HFFc6 (cell line): ENCODE measurements at places on chromosomes 16 and 17. TPM values are rescaled to one million over a fixed set of nuclear protein-coding genes. Genes with fewer than 3 reads are reported as not detected.

DNA sequence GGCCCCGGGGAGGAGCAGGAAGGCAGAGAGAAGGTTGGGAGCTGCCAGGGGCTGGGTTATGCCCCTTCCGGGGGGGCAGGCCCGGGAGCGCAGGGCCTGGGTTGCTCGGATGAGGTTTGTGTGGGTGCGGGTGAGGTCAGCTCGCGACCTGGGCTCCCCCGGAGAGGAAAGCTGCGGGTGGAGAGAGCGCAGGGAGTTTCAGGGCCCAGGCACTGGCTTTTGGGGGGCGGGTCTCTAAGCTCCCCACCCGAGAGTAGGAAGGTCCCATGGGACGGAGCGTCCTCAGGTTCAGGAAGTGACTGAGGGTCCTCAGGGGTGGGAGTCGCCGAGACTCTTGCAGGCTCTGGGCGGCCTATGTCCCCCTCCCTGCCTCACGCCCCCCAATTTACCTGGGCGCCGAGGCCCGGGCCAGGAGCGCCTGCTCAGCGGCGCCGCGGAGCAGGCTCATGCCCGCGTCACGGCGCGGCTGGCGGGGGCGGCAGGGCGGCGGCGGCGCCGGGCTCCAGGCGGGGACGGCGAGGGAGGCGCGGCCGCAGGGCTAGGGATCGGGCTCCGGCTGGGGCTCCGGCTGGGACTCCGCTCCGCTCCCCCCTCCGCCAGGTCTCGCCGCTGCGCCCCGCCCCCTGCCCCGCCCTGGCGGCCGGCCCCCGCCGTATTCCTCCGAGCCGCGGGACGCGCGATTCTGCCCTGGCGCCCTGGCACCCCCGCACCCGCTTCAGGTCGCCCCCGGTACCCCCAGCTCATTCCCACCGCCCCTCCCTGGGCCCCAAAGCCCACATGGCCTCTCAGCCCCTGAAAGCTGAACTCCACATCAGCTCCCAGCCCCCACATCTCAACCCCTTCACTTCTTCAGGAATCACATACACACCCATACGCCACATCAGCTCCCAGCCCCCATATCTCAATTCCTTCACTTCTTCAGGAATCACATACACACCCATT is at the start of gene DOK4:
DOK4 (minus strand) TSS at position 578 of the 942 bp plus-strand sequence. CDS start 6,986 bp downstream, outside the sequence.
- DNase-seq: peak; percentile 39

DNA sequence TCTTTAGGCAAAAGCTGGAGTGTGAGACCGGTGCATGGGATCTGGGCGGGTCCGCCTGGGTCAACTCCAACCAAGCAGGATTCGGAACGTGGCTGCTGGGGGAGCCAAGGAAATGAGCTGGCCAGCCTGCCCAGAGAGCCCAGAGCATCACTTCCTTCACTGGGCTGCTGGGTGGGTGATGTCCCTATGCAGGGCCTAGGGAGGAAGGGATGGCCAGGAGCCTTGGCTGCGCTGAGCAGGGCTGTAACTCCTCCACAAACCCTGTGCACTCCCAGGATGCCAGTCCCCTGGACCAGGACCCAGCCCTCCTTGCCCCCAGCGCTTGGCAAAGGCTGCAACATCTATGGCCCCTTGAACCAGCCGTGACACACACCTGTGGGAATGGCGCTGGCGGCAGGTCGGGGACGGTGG is 138.4 kb downstream of the RAB11FIP4 start:
- DNase-seq: no peak

Gene FNDC8
- total RNA-seq: not detected in 3 replicates

GRCh38 chr17:34377078-34377823 is 14.2 kb upstream of the CCL1 start:
- DNase-seq: no peak

GRCh38 chr16:380762-381011 is 1.1 kb downstream of the PGAP6 start:
- no peak for DNase-seq

DNA sequence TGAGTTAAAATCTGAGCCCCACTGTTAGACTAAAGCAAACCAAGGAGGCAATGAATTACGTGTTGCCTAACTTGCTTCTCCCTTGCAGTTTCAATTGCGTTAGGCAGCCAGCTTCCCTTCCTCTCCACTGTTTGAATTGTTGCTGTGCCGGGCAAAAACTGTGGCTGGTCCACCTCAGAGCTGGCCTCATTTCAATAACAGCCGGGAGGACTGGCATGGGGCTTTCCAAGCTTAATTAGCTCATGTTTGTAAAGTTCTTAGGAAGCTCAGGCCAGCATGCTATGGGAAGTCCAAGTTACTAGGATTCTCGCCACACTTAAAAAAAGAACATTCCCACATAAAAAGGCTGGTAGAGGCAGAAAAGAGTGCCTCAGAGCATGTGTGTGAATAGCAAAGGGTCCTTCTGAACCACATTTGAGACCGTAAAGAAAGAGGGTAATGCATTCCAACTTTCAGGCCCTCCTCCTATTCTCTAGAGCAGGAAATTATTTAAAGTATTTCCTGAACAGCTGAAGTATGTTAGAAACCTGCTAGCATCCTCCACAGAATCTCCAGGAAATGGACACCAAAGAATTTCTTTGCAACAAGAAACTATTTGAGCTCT is 79.0 kb upstream of the SMURF2 start:
- DNase-seq: peak; percentile 36

- DNase-seq: no peak
Measured at GRCh38 chr17:76248013-76248782, 7.9 kb upstream of the RNF157 start.

DNA sequence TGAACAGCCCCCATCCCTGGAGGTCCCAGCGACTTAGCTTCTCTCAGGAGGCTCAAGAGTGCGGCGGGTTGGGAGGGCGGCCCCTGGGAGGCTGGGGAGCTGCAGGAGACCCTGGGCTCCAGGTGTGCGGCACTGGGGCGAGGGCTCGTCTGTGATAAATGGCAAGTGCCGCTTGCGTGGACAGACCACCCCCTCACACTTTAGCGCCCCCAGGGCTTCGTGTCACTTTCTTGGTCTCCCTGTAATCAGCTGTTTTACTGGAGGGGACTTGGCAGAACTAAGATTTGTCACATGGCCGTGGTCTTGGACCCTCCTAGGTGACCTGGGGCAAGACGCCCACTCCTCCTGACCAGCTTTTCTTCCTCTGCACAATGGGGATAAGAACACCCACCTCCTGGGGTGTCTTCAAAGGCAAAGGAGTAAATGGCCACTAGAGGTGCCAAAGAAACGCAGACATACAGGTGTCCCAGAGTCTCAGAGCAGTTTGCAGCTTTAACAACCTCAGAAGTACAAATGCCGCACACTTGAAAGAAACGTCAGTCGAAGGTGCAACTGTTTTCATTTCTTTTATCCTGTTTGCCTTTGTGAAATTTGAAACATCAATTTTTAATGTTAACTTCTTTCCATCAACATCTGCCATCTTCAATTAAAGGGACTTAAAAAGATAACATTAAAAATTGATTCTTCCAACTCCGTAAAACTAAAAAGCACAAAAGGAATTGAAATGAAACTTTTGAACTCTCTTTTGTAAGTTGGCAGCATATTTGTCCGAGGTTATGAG is 946 bp downstream of the OSGIN1 start:
- peak; percentile 30 for DNase-seq

GRCh38 chr17:79544142-79544914 is 66.5 kb downstream of the RBFOX3 start:
- no peak for DNase-seq

Gene ZNF646
- 16.3 to 19.0 TPM (median 16.5 TPM) in 3 replicates for total RNA-seq

GRCh38 chr16:19136549-19137196 is 22.9 kb downstream of the ITPRIPL2 start:
- no peak for DNase-seq

- DNase-seq: no peak
Measured at GRCh38 chr16:11793840-11794239, 3.2 kb downstream of the ZC3H7A start.

DNA sequence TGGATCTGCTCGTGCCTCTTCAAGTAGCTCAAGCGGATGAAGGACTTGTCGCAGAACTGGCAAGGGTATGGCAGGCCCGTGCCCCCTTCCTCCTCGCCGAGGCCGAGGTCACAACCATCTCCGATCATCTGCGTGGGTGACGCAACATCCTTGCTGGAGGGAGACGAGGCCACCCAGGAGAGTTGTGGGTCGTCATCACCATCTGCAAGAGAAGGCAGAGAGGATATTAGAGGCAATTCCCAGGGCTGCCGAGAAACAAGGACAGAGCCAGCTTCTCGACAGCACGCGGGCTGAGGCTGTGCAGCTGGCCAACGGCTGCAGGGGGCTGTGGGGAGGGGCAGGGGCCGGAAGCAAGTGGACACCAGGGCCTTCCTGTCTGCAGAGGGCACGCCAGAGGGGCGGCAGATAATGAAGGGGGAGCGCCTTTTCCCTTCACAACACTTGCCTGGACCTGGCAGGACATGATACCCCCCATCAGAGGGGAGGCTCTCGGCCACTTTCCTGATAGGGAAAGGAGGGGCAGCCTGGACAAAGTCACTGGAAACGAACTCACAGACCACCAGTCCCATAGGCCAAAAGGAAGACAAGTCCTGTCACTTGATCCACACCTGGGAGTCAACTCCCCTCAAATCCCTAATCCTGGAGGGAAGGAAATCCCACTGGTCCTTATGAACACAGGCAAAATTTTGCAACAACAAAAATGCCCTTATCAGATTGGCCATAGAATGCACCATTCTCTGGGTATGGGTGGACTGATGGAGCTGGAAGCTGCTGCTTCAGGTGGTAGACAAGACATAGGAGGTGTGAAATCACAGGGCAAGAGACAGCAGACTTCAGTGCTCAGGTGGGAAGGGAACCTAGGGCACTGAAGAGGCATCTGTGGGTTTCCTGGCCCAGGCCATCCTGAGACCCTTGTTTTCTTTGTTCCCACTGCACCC is 217.0 kb downstream of the ZNF423 start:
- DNase-seq: no peak

DNA sequence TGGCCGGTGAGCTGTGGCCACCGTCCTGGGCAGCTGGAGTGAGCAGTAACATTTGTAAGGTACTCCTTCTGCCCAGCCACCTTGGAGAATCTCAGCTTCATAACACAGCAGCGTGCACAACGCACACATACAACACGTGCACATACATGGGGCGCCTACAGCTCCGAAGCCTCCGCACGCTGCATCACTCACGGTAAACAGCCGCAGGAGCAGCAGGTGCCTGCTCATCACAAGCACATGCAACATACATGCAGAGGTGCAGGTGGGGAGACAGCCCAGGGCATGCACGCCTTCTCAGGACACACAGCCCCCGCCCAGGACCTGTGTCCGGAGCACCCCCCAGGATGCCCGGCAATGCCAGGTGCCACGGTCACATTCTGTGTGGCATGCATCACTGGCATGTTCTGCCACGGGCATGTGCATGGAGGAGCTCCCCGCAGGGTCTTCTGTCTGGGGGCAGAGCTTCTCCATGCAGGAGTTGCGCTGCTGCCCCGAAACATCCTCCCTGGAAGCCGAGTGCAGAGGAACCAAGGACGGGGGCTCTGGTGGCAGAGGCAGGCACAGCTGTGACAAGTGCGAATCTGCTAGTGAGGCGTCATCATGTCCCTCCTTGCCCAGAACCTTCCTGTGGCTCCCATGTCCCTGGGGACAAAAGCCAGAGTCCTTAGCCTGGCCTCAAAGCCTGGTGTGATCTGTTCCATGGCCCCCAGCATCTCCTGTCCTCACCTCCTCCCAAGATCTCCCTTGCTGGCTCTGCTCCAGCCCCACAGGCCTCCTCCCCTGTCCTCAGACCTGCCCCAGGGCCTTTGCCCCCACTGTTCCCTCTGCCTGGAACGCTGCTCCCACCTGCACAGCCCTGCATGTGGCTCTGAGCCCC is 184.0 kb upstream of the GSE1 start:
- DNase-seq: no peak

DNA sequence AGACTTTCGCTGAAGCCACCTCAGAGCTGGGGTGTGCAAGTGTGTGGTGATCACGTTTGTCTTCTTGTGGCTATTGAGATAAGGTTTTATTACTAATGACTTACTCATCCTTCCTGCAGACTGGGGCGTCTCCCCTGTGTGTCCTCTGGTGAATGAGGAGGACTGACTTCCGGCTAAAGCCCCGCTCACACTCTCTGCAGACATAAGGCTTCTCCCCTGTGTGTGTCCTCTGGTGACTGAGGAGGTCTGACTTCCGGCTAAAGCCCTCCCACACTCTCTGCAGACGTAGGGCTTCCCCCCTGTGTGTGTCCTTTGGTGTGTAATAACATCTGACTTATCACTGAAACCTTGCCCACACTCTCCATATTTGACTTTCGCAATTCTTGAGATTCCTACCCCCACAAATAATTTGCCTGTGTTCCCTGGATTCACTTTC is 19.4 kb downstream of the PRDM7 start:
- peak; percentile 69 for DNase-seq

GRCh38 chr17:27975146-27976011 is 67.1 kb upstream of the NLK start:
- peak; percentile 18 for DNase-seq

Gene ASGR1
- total RNA-seq: 1.2 and 1.4 TPM in 2 replicates

DNA sequence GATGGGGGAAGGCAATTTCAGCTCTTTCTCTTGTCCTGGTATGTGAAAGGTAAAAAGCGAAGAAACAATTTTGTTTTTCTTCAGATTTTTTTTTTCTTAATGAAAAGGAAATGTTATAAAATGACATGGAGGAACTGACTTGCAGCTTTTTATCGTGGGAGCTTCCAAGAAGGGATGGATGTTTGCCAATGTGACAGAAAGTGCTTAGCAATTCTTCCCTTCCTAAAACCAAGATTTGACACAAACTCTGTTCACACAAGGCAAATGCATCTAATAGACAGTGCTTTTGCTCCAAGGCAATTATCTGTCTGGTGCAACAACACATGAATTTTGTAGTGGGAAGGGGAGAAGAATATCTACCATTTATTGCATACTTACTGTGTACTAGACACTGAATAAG is 988.5 kb downstream of the CDH11 start:
- no peak for DNase-seq

Gene SGCA
- 0.28 to 0.75 TPM (median 0.35 TPM) in 3 replicates for total RNA-seq

Gene RABEP1
- total RNA-seq: 43.1 to 48.5 TPM (median 44.6 TPM) in 3 replicates

GRCh38 chr17:31486351-31487062 is 95.0 kb downstream of the RAB11FIP4 start:
- no peak for DNase-seq

Gene ATP6V0D1
- 118 to 143 TPM (median 137 TPM) in 3 replicates for total RNA-seq

Gene TPSG1
- total RNA-seq: 0.23 TPM in 1 of 2 replicates, not detected in the other
